ENCODE measurements at places on chromosomes 5 and 9.

DNA sequence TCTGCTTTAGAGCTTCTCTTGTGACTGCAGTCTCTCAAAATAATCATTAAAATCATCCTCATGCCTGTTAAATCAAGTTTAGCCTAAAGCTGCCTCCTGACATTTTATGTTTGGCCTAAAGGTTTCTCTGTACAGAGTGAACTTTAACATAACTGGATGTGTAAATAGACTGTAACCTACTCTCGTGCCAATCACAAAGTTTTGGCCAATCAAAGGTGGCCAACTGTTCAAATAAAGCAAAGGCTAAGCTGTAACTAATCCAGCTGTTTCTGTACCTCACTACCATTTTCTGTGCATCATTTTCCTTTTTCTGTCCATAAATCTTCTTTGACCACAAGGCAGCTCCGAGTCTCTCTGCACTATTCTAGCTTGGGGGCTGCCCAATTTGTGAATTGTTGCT, 86.2 kb downstream of the GCNT1 start:
- no peak overlapping the region for H3K4me3 ChIP-seq
- no peaks in the 10 kb centered on the region for H3K27me3 ChIP-seq
- no peaks in the 10 kb centered on the region for H3K36me3 ChIP-seq
- H3K4me1 ChIP-seq = no peaks in the 10 kb centered on the region
- no peak overlapping the region for H3K27ac ChIP-seq
- DNase-seq = no peak

DNA sequence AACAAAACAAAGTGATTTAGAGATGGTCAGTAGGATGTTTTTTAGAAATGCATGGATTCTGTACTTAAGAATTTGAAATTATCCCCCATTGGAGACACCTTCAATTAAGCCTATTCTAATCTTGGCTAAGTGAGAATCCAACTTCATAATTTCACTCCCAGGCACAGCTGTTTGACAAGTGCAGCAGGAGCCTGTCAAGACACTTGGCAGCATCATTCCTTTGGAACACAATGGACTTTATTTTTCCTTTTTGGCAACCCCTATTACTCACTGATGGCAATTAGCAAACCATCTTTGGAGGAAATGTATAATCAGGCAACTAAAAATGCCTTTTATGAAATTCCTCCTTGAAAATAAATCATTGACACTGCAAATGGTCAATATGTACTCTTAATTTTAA, 194.7 kb downstream of the GLIS3 start:
- H3K36me3 ChIP-seq = no peaks in the 10 kb centered on the region
- DNase-seq = no peak
- H3K4me3 ChIP-seq = no peak overlapping the region
- H3K4me1 ChIP-seq = peaks cover 3% of the 10 kb centered on the region
- H3K27ac ChIP-seq = no peak overlapping the region
- H3K27me3 ChIP-seq = peaks cover 8% of the 10 kb centered on the region

DNA sequence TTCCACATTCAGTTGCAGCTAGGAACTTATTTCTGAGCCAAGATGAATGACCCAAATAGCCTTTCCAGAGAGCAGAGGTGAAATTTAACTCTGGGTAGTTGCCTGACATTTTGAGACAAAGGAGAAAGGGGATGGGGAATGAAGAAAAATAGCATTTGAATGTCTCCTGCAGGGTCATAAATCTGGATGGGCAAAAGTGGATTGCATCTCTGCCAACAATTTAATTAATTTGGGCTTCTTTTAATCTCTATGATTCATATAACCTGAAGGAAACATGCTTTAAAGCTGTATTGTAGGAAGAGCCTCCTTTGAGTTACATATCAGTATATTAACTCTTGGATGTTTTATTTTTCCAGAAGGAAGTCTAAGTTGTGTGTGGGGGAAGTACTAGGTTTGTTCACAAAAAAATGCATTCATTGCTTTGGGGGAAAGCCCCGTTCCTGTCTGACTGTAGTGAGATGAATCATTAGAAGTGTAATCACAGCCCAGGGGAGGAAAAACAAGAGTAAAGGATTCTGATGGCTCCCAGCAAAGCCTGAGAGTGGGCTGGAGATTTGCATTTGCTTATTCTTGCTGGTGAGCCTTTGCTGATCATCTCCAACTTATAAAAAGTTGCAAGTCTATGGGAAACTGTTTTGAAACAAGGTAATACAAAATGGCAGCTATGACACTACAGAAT, 133.0 kb upstream of the IQGAP2 start:
- peaks cover 31% of the 10 kb centered on the region for H3K4me1 ChIP-seq

GRCh38 chr5:6578676-6579343, 54.0 kb downstream of the NSUN2 start:
- H3K4me1 ChIP-seq = no peaks in the 10 kb centered on the region
- DNase-seq = no peak
- peaks cover 27% of the 10 kb centered on the region for H3K27me3 ChIP-seq
- H3K4me3 ChIP-seq = no peak overlapping the region

- DNase-seq = no peak
- H3K4me1 ChIP-seq = no peaks in the 10 kb centered on the region
- H3K27ac ChIP-seq = no peak overlapping the region
- H3K27me3 ChIP-seq = no peaks in the 10 kb centered on the region
- H3K4me3 ChIP-seq = no peak overlapping the region
Observed at GRCh38 chr9:81125446-81126092, 563.8 kb downstream of the TLE1 start.

GRCh38 chr9:6926436-6926835, 168.7 kb downstream of the KDM4C start:
- no peak overlapping the region for H3K27ac ChIP-seq
- no peak for DNase-seq
- peaks cover 55% of the 10 kb centered on the region for H3K4me1 ChIP-seq
- H3K4me3 ChIP-seq = no peak overlapping the region
- H3K27me3 ChIP-seq = no peaks in the 10 kb centered on the region
- peaks cover 14% of the 10 kb centered on the region for H3K36me3 ChIP-seq
